Spleen (tissue), 13 donors: ENCODE measurements at places on chromosomes 3 and 15. TPM values are rescaled to one million over a fixed set of nuclear protein-coding genes. Genes with fewer than 3 reads are reported as not detected.

PEX5L gene
- not detected for total RNA-seq

MORC1 gene
- not detected for total RNA-seq

SAMD7 gene
- total RNA-seq = not detected

CASR gene
- 0.22 TPM for total RNA-seq

GRCh38 chr3:141863491-141863890 is 13.0 kb upstream of the ATP1B3 start:
- DNase-seq = no peak

- no peak for DNase-seq
These were observed at the start of gene RASL12 for GRCh38 chr15:65067645-65068402. TSS of gene RASL12 (minus strand) at chr15:65067991. CDS start at chr15:65067835, 156 bp downstream.

DNA sequence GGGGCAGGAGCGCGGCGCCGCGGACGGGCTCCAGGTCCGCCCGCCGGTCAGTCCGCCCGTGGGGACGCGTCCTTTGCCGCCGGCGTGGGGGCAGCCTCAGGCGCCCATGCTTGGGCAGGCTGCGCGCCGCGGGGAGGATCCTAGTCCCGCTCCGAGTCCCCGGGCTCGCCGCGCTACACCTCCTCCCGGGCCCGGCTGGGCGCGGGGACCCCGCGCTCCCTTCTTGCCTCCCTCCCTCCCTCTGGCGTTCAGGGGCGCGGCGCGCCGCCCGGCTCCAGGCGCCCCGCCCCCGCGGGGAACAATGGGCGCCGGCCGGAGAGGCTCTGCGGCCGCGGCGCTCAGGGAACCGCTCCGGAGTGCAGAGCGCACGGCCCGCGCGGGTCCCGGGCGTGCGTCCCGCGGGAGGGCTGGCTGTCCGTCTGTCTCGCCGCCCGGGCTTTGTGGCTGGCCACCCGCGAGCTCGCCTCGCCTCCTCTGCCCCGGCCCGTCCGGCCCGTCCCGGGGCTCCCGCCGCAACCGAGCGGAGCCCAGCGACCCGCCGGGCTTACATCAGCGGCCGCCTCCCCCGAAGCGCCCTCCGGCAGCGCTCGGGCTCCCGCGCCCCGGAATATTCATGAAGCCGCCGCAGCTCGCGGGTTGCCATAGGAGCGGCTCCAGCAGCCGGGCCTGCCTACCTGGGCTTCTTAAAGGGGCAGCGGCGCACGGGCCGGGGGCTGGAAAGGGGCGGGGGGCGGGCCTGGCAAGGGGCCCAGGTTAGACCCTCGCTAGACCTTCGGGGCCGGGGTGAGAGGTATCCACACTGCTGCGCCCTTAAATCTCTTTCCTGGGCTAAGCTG is at the start of gene HCN4:
Gene HCN4 (minus strand): TSS at position 658 of the 836 bp plus-strand sequence. CDS start 688 bp downstream, outside the sequence.
- DNase-seq = no peak

GRCh38 chr3:60757724-60758123 is 493.5 kb downstream of the FHIT start:
- no peak for DNase-seq

GRCh38 chr3:128782282-128783146 is 56.5 kb downstream of the RAB7A start:
- no peak for DNase-seq

DNA sequence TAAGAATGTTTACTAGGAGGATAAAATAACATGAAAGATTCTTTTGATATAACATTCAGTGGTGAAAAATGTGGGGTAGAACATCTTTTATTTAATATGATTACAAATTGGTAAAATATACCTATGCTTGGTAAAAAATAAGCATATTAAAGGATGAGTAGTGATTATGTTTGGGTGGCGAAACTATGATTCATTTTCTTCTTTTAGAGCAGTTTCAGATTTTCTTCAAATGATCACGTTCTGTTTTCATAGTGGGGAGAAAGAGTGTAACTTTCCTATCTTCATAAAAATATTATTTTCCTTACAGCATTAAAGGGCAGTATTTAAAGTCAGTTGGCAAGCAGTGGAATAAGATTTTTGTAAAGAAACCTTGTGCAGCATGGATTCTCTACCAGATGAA is 15.5 kb downstream of the DZIP3 start:
- no peak for DNase-seq

DNA sequence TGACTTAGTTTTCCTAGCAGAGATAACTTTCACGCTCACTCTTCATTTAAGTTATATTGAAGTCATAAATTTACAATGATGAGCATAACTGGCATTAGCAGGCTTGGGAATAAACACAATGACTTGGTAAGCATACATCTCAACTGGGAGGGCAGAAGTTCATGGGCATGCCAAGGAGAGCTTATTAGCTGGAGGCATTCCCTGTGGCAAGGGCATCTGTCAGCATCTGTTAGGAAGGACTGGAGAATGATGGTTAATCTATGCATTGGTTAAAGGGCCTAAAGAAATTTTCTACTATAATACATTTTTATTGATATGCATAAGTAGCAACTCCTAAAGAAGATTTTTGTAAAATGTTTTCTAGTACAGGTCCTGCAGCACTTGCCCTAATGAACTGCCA is 52.4 kb downstream of the NEK11 start:
- no peak for DNase-seq

DNA sequence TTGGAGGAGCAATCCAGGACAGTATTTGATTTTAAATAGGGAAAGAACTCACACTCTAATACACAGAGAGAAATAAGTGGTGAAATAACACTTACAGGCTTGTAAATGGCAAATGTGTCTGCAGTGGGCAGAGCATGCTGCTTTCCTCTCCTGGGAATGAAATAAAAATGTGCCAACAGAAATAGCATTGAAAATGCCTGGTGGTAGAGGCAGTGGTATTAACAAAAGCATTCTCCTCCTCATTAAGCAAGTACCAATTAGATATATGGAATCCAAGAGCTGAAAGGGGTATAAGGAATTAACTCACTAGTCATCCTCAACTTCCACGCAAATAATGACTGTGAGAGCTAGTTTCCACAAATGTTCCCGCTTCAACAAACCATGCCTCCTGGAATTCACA is 364.1 kb upstream of the KCNMB2 start:
- DNase-seq = no peak

GRCh38 chr3:43248185-43248583 is 38.2 kb upstream of the SNRK start:
- no peak for DNase-seq

GRCh38 chr15:81749716-81750375 is 296.0 kb downstream of the MEX3B start:
- no peak for DNase-seq

GRCh38 chr15:26682598-26683164 is 90.2 kb downstream of the GABRB3 start:
- no peak for DNase-seq

DNA sequence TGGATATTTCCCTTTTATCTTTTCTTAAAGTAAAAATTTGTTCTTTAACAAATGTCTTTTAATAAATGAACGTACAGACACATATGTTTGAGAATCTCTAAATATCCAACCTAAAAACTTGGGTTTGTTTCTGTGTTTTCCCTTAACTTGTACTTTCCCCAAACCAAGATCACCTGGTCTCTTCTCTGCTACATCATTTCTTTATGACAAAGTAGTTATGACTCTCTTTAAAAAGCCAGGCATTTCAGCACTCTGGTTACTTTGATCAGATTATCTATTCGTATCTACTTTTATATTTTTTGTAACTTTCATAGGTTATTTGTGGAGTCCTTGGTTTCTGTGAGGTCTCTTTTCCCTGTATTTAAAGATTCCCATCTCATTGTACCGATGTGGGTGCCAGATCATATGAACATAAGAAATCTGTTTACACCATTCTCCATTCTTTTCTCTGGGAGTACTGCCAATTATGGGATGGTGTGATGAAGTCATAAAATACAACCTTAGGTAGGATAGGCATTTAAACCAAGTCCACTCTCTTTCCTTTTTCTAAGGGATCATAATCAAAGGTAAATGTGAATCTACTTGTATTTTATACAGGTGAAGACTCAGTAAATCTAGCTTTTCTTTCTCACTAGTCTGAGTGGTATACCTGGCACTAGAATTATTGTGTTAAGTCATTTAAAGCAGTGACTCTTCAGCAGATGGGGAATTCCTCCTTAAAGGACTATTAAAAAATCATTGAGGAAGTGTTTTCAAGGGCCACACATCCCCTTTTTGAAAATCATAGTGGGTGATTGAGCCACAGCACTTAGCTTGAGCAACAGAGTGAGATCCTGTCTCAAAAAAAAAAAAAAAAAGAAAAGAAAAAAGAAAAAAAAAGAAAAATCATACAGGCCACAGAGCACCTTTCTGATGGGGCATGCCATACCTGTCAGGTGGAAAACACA is 12.4 kb upstream of the NFKBIZ start:
- no peak for DNase-seq

DNA sequence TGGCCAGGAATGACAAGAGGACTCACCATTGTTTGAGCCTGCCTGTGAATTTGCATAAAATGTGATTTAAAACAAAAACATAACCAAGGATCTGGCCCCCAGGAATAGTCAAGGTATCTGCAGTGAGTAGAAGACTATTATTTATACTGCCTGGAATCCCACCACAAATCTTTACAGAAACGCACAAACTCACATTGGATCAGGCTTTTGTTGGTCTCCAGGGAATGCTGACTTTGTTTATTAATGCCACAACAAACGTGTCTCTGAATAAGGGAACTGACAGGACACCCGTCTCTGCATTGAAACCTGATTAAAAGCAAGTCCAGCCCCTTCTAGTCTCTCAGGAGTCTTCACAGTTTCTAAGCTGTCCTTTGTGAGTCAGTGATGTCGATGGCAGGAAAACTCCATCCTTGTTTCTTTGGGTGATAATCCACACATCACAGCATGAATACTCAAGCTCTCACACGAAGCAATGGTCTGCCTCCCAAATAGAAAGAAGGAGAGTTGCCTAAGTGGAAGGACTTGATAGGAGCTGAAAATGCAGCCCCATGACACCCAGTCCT is 37.7 kb downstream of the CLDN18 start:
- no peak for DNase-seq

DNA sequence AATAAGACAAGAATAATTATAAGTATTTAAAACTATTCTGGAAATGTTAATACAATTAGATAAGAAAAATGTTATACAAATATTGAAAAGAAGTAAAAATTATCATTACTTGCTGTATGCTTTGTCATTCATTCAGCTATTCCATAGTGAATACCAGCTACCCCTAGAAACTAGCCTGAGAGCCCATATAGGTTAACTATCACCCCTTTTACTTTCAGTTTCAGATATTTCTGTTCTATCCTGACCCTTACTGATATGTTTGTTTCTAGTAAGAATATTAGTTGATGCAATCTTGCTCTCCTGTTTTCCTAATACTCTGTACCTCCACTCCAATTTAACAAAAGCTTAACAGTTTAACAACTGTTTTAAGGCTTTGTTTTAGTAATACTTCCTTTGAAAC is 31.6 kb downstream of the FAM227B start:
- no peak for DNase-seq
